Stimulated activated naive CD4-positive, alpha-beta T cell (primary cell): ENCODE measurements at places on chromosomes 2 and 18.

DNA sequence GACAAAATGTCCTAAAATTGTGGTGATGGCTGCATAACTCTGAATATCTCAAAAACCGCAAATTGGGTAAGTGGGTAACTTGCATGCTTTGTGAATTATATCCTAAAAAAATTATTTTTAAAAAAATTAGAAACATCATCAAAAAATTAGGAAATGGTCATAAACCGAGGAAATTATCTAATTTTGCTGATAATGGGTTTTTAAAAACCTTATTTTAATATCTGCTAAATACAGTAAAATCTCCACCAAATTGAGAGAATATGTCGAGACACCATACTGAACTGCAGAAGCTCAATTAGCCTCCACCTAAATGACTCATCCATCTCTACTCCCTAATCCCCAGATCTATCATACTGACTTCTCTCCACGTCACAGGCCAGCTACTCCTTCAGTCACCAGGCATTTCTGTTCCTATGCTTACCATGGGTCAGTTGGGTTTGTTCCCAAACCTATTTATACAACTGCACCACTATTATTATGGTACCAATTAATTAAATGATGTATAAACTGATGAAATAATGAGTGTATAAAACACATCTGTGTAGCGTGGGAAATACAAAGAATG, 36.1 kb downstream of the SPIRE1 start:
- DNase-seq = no peak

GRCh38 chr2:79855264-79856006, 342.6 kb downstream of the CTNNA2 start:
- no peak for DNase-seq

DNA sequence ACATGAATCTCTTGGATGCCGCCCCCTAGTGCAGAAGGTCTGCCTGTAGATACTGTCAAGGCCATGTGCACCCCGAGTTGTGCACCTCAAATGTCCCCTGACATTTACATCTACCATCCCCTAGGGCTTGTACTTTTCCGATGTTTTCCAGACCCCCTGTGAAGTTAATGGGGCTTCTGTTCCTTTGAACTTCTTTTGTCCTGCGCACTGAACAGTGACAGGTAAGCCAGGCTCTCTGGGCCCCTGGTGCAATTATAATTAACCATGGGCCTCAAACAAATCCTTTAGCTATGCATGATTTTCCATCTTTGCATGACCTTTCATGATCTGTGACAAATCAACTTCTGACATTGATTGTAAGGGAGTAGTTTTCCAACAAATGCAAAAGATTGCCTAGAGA, 158.4 kb downstream of the FHOD3 start:
- no peak for DNase-seq

DNA sequence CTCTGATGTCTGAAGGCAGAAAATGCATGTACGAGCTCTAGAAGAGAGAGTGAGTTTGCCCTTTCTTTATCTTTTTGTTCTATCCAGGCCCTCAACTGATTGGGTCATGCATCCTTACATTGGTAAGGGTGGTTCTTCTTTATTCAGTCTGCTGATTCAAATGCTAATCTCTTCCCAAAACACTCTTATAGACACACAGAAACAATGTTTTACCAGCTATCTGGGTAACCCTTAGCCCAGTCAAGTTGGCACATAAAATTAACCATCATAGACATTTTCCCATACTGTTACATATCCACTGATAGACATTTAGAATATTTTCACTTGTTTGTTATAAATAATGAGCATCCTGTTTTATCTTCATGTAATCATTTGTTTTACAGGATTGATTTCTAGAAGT, 141.2 kb downstream of the TAF4B start:
- DNase-seq = no peak

- no peak for DNase-seq
Measured at GRCh38 chr2:191351921-191352320, 106.7 kb downstream of the MYO1B start.

- DNase-seq = no peak
Measured at GRCh38 chr2:81260320-81260719, 955.8 kb upstream of the LRRTM1 start.
